ENCODE measurements at places on chromosomes 6 and 20.

GRCh38 chr6:156182356-156182755 lies 594.8 kb upstream of the ARID1B start:
- DNase-seq = no peak

- DNase-seq = peak; percentile 7
Measured at GRCh38 chr6:143677891-143678791, at the start of gene PHACTR2. TSS of gene PHACTR2 (plus strand) at chr6:143677965. CDS start at chr6:143678164, 199 bp downstream.

DNA sequence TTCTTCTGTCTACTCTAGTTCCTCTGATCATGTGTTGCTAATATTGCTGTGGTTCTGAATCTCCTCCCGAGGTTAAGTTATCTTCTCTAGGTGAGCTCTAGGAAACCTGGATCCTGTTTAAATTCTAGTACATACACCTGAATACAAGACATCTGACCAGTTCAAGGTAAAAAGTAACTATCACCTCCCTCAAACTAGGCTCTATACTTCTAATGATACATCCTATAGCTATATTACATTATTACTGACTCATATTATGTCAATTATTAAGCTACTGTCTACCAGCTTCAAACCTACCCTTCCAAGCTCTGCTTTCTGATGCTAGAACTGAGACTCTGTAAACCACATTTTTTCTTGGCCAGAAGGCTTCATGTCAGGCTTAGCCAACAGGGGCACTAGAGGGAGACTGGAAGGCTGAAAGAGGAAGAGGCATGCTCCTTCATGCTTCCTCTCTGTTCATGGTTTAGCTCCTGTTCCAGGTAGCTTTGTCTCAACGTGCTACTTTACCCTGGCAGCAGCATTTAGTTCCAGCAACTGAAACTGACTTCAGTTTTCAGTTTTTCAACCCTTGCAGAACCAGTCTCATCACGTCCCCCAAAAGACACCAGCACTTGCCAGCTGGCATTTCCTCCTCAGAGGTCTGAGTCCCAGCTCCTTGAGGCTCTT lies 148.4 kb upstream of the TOP1 start:
- DNase-seq = no peak

GRCh38 chr6:30044630-30045029 lies 16.4 kb upstream of the POLR1H start:
- DNase-seq = no peak

- no peak for DNase-seq
Measured at GRCh38 chr6:119620846-119621555, 271.4 kb upstream of the MAN1A1 start.

GRCh38 chr6:2216794-2217383 lies 28.5 kb downstream of the GMDS start:
- DNase-seq = no peak

DNA sequence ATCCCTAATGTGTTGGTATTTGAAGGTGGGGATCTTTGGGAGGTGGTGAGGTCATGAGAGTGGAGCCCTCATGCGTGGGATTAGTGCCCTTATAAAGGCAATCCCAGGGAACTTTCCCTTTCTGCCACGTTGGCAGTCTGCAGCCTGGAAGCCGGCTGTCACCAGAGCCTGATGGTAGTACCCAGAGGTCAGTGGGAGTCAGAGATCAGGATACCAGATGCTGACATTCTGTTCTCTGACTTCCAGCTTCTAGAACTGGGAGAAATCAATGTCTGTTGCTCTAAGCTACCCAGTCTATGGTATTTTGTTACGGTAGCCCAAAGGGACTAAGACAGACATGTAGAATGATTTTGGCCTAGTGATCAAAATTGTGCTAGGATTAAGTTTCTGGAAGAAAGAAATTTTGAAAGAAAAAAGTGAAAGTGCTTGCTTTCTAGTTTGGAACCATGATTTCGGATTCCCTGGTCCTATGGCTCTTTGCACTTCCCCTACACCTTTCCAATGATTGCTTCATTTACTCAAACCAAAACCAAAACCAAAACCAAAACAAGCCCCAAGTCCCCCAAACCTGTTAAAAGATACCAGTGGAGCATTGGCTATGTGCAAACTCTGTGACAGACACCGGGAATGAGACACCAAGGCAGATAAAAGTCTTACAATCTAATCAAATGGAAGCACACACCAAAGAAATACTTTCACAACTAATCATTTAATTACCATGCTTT lies 173.7 kb upstream of the ZNF217 start:
- no peak for DNase-seq

GRCh38 chr6:167904791-167905190 lies 78.1 kb downstream of the AFDN start:
- DNase-seq = no peak

DNA sequence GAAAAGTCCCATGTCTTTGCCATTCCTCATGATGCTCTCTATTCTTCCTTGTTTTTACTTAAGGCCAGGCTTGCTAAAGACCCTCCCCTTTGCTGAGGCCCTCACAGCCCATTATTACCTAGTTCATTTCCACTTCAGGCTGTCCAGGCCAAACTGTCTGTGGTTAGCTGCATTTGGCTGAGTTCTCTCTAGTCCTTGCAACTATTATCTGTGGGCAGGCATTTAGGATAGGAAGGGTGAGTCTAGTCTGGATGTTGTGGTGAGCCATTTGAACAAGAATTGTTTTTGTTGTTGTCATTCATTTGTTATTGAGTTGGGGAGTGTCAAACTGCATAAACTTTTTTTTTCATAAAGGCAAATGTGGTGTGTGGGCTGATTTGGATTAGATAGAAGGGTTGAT lies 182.4 kb downstream of the CD109 start:
- no peak for DNase-seq

- DNase-seq = no peak
Measured at GRCh38 chr6:43250992-43251373, 7.7 kb downstream of the TTBK1 start.

GRCh38 chr20:22217712-22218352 lies 366.5 kb downstream of the FOXA2 start:
- no peak for DNase-seq

DNA sequence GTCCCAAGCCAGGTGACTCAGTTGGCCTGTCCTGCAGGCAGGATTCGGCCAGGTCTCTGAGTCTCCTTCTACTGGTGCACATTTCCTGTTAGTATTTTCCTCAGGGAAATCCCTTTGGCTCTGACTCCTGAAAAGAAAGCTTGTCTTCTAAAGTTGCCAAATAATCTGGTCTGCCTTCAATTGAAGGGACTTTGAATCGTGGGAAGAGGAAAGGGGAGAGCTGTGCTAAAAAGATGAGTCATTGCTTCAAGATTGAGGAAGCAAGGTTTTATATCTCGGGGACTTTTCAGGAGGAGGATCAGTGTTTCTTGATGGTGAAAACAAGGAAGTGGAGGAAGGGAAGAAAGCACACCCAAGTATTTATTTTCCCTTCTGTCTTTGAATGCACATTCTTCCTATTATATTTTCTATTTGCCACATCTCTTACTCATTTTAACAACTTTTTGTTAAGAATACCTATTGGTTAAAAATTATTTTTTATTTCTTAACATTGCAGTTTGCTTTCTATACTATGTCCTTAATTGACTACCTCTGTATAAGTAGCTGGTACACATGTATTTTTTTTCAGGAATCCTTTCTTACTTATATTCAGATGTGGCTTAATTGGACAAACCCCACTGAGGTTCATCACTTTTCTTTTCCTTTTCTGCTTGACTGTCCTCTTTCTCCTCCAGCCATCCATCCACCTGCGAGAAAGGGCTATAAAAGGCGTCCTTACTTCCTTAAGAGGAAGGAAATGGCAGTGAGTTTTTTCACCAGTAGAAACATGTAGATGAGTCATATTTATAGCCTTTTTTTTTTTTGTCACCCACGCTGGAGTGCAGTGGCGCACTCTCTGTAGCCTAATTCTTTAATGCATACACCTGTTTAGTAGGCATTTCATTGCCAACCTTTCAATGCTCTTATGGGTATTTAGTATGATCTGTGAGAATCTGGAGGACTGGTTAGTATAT lies 15.0 kb upstream of the IFNGR1 start:
- DNase-seq = peak; percentile 50

- DNase-seq = no peak
Measured at GRCh38 chr6:132814716-132815570, 574 bp downstream of the RPS12 start.

DNA sequence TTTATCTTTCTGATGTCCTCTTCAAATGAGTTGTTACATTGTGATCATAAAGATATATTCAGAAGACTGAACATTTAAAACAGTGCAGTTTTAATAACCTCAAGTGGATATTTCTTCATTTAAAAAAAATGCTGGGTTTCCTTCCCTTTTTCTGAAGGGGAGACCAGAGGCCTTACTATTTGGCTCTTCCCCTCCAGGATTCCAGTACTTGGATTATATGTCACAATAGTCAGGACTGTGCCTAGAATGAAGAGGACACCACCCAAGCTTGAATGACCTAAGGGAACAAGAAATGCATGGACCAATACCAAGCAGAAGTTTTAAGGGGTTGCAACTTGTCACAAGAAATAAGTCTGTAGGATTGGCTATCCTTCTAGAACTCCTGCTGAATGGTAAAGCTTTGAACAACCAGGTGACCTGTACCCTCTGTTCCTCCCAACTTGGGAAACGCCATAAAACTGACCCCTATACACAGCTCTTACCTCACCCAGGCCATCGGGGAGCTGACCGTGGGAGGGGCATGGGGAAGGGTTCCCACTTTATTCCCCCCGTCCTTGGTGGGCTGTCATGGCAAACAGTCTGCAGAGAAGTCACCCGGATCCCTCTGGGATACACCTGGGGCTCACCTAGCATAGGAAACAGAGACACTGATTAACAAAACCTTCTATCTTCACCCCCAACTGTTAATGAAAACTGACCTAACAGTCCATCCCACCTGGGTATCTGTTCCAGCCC lies 2.0 kb downstream of the FRS3 start:
- no peak for DNase-seq

DNA sequence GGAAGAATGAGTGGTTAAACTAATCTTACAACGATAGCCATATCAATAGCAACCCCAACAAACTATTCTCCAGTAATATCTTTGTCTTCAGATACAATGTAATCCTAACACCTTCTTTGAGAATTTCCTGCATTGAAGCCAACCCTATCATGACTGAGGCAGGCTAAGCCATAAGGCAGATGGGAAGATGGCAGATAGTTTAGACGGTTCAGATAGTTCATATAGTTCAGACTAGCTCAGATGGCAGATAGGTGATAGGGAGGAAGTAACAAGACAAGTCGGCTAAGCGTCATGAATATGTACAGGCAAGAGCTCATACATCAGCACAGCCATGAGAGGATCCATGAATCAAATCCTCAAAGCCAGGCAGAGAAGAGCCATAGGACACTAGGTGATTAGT lies 39.1 kb upstream of the BEND6 start:
- no peak for DNase-seq

DNA sequence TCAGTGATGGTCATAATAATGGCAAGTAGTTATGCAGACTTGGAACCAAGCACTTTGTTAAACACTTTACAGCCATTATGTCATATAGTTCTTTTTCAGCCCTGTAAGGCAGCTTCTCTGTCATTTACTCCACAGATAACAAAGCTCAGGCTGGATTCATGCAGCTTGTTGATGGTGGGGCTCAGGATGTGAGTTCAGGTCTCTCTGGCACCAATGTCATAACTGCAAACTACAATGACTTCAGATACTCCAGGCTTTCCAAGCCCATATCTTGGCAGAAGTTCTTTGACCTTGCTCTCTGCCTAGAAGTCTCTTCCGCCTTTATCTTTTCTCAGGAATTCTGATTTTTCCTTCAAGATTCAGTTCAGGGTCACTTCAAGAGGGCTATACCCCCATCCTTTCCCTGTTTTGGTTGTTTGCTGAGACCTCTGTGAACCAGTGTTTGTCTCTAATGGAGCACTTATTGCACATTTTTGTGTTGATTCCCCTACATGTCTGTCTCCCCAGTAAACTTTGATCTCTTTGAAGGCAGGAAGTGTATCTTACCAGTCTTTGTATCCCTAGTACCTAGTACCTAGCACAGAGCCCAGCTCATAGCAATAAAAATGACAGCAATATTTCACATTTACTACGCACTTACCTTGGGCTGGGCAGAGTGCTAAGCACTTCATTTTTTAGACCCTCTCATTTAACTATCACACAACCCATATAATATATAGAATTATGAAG lies 19.7 kb upstream of the EFHC1 start:
- no peak for DNase-seq

GRCh38 chr20:2703716-2704475 lies 11.3 kb downstream of the EBF4 start:
- DNase-seq = no peak

GRCh38 chr6:125867483-125867942 lies 76.8 kb downstream of the NCOA7 start:
- no peak for DNase-seq

- DNase-seq = no peak
Measured at GRCh38 chr6:27091661-27092315, 155.7 kb upstream of the PRSS16 start.

- no peak for DNase-seq
Measured at GRCh38 chr6:106569428-106569827, 59.9 kb downstream of the RTN4IP1 start.

DNA sequence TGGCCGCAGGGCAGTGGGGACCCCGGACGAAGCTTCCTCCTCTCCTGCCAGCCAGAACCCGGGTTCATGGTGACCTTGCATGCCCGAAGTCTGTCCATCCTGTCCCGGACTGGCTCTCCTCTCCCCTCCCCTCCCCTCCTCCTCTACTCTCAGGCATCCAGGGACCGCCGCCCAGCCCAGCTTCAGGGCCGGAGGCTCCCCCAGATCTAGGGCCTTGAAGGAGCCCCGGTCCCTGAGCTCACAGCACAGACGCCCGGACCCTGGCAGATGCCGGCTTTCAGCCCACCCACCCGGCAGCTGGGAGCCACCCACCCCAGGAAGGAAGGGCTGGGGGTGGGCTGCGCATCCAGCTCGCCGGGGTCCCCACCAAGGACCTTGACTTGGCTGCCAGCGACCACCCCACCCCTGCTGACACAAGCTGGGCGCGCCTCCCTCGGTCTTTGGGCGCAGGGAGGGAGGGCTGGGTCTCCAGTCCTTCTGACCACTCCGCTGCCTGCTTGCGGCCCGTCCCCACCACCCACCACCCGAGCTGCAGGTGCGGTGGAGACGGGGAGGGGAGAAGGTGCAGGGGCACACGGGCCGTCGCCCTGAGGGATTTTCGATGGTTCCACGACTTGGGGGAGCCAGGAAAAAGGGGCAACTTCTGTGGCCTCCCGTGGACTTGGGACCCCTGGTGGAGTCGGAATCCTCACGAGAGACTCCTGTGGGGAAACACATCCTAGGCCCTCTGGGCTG lies 5.8 kb upstream of the ABHD16B start:
- DNase-seq = no peak

DNA sequence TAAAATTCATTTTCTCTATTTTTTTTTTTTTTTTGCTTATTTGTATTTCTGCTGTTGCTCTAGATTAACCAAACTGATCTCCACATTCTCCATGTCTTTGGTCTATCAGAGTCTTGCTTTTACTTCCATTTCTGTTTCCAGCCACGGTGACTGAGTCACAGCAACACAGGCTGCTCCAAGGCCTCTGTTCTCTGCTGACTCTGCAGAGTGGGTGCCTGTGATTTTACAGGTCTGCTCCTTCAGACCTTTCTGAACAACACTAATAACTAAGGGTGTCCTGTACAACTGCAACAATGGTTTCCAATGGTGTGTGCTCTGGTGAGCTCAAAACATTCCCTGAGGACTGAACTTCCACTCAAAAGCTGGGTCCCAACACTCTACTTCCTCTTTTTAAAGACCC lies 102.3 kb upstream of the BMP2 start:
- no peak for DNase-seq

- no peak for DNase-seq
Measured at GRCh38 chr20:43720007-43720406, 6.8 kb downstream of the GTSF1L start.
